Cardiac muscle cell (in vitro differentiated cells and primary cell): ENCODE measurements at places on chromosomes 2 and 18.

GRCh38 chr2:985317-985898 lies 34.8 kb downstream of the SNTG2 start:
- no peak for DNase-seq

GRCh38 chr2:17012297-17012696 lies 346.7 kb upstream of the CYRIA start:
- DNase-seq = no peak

- DNase-seq = no peak
These were observed 468.0 kb downstream of the METTL4 start for GRCh38 chr18:2103299-2103698.

- no peak for DNase-seq
These were observed 151.8 kb downstream of the MBP start for GRCh38 chr18:76980663-76981395.

DNA sequence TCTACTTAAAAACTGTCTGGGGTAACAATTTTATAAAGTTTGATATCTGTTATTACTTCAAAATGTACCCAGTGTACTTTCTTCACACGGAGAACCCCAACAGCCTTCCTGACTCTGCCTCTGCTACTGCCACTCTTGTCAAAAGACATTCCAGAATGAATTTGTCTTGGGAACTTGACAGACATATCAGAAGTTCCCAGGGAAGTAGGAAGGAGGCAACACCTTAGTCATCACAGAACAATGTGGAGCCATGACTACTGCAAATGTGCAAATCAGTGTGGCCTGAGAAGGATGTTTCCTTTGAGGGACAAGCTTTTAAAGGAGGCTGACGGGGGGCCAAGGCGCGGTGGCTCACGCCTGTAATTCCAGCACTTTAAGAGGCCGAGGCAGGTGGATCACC lies 133.8 kb upstream of the RNF152 start:
- peak; percentile 67 for DNase-seq

DNA sequence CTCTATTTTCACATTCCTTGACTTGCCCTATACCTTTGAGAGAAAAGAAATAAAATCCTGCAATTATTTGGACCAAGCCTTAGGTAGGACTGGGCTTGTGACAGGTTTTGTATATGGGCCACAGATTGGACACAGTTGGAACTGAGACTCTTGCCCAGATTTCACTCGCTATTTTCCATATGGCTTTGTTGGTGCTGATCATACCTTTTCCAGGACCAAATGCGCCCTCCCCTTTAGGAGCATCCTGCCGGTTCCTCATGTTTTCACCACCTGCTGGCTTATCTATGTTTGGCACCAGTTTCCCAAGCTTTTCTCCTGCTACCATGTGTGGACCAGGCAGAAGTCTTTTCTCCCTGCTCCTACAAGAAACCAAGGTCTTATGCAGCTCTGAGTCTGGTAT lies 494.9 kb downstream of the EPHA4 start:
- no peak for DNase-seq

DNA sequence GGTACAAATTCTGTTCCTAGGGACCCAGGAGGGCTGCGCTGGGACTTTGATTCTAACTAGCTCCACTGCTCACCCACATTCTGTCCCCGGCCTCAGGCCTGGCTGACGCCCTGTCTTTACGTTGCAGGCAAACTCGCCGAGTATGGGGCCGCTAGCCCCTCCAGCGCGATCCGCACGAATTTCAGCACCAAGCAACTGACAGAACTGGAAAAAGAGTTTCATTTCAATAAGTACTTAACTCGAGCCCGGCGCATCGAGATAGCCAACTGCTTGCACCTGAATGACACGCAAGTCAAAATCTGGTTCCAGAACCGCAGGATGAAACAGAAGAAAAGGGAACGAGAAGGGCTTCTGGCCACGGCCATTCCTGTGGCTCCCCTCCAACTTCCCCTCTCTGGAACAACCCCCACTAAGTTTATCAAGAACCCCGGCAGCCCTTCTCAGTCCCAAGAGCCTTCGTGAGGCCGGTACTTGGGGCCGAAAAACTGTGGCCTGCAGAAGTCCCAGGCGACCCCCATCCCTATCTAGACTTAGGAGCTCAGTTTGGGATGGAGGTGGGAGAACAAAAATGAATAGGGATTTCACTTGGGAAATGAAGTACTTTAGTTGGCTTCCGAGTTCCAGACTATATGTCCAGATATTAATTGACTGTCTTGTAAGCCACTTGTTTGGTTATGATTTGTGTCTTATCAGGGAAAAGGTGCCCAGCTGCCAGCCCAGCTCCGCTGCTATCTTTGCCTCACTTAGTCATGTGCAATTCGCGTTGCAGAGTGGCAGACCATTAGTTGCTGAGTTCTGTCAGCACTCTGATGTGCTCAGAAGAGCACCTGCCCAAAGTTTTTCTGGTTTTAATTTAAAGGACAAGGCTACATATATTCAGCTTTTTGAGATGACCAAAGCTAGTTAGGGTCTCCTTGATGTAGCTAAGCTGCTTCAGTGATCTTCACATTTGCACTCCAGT lies 1.5 kb downstream of the HOXD1 start:
- peak; percentile 35 for DNase-seq
